Mesothelial cell of epicardium (in vitro differentiated cells): ENCODE measurements at places on chromosomes 1 and 21.

GRCh38 chr1:112707221-112708001 lies 484 bp upstream of the RHOC start:
- DNase-seq, result peak; percentile 84

GRCh38 chr21:20443558-20444155 lies 554.6 kb upstream of the NCAM2 start:
- no peak for DNase-seq

GRCh38 chr1:232183266-232183800 lies 446.6 kb downstream of the SIPA1L2 start:
- no peak for DNase-seq

- peak; percentile 45 for DNase-seq
Measured at GRCh38 chr1:28592321-28593071, 431 bp downstream of the RAB42 start.

GRCh38 chr1:65911679-65912078 lies 119.0 kb downstream of the PDE4B start:
- no peak for DNase-seq

GRCh38 chr1:76170513-76170912 lies 96.0 kb downstream of the ST6GALNAC3 start:
- no peak for DNase-seq

- DNase-seq, result no peak
Measured at GRCh38 chr1:79188337-79188736, 181.8 kb upstream of the ADGRL4 start.

GRCh38 chr1:238331557-238331956 lies 440.8 kb upstream of the ZP4 start:
- DNase-seq, result no peak

- no peak for DNase-seq
Measured at GRCh38 chr1:204400882-204401510, 10.6 kb downstream of the PPP1R15B start.

DNA sequence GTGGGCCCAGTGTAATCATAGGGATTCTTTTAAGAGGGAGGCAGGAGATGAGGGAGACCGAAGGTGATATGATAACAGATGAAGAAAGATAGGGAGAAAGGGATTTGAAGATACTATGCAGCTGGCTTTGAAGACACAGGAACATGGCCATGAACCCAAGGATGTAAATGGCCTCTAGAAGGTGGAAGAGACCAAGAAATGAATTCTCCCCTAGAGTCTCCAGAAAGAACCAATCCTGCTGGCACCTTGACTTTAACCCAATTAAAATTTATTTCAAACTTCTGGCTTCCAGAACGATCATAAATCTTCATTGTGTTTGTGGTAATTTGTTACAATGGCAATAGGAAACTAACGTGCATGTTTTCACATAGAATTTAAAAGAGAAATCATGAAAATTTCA lies 95.0 kb upstream of the GORAB start:
- no peak for DNase-seq

- no peak for DNase-seq
Measured at GRCh38 chr1:197394831-197395608, 127.0 kb downstream of the CRB1 start.

- DNase-seq, result no peak
Measured at GRCh38 chr1:995665-996633, 3.9 kb downstream of the HES4 start.

DNA sequence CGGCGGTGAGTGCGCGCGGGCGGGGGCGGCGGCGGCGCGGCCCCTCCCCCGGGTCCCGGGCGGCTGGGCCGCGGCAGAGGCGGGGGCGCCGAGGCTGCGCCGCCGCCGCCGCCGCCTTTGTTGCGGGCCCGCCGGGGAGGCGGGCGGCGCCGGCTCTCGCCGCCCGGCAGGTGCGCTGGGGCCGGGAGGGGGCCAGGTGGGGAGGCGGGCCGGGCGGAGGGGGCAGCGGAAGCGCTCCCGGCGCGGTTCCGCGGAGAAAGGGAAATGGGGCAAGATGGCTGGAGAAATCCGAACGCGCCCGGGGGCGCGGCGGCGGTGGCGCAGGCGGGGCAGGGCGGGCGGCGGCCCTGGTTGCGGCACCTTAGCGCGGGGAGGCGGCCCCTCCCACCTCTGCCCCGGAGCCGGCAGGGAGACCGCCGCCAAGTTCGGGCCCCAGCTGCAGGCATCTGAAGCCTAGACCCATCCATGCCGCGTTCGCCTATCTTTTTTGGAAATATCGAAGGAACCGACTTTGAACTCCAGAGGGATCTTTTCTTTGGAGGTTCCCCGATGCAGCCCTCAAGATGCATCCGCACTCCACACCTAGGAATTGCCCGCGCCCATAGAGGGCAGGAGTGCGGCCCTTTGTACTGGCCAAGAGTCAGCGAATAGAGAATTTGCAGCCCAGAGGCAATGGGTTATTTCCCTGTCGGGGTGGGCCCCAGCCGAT lies 479 bp downstream of the POGK start:
- peak; percentile 35 for DNase-seq

DNA sequence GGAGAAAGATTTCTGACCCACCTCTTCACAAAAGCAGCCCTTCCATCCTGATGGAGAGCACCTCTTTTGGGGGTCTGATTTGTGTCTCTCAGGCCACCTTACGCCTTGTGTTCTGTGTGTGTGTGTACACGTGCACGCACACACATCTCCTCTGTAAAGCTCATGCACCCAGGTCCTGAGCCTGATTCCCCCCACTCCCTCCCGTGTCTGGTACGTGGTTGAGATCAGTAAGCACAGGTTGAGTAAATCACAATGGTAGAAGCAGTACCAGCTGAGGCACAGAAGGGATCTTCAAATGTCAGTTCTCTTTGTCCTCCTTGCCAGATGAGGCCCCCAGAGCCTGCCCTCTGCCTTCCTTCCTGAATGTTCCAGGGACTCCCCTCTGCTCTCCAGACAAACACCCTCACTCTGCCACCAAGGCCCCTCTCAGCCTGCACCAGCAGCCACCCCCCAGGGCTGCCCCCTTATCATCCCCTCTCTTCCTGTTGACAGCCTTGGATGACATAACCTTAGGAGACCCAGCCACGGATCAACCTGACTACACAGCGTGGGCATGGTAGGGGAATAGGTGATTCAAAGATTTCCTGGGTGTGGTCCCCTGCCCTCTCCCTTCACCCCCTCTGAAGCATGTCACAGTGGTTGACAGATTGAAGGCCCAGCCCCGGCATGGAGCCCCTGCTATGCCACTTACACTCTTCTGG lies 112.8 kb downstream of the HIVEP3 start:
- no peak for DNase-seq

- DNase-seq, result no peak
Measured at GRCh38 chr1:23419180-23419579, 5.4 kb downstream of the TCEA3 start.

DNA sequence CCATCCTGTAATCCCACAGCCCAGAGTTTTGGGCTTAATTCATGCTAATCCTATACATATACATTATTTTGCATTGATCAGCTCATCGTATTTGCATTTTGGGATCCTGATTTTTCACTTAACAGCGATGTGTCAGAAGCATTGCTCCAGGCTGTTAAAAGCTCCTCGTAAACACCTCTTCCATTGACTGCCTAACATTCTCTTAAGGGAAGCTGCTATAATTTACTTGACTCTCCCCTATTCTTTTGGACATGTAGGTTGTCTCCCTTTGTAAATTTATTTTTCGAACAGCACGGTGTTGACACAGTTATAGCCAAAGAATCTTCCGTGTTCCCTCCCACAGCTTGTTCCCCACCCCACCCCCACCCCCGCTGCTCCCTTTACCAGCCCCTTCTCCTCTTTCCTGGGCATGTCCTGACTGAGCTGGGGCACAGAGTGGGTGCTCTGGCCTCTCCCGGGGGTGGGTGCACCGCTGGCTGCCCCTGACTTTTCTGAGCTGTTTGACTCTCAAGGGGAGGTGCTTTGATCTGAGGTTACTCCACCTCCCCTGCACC lies 22.8 kb downstream of the LDLRAP1 start:
- DNase-seq, result no peak

DNA sequence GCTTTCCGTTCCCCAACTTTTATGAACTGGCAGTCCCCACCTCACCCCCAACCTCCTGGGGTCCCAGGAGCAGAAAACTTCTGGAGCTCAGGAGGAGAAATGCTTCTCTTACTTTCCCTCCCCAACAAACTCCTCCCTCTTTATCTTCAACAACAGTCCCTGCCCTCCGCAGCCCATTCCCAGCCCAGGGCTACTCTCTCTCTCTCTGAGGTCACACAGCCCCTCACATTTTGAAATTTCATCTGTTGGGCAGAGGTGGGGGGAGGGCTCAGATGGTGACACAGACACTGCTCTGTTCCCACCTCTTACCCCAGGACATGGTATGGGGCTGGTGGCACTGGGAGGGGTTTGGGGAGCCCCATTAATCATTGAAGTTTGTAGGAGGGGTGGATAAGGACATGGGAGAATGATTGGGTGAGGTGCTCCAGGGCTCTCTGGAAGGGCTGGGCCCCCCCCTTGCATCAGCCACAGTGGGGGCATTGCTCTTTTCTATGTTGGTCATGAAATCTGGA lies 6.0 kb downstream of the PIK3CD start:
- no peak for DNase-seq

- no peak for DNase-seq
Measured at GRCh38 chr1:17544776-17545350, 5.4 kb downstream of the ARHGEF10L start.

GRCh38 chr21:33237486-33237885 lies 7.7 kb downstream of the IFNAR2 start:
- no peak for DNase-seq

- DNase-seq, result no peak
Measured at GRCh38 chr1:61605607-61606321, 119.2 kb downstream of the TM2D1 start.

GRCh38 chr1:36307601-36308330 lies 1.6 kb downstream of the SH3D21 start:
- no peak for DNase-seq

DNA sequence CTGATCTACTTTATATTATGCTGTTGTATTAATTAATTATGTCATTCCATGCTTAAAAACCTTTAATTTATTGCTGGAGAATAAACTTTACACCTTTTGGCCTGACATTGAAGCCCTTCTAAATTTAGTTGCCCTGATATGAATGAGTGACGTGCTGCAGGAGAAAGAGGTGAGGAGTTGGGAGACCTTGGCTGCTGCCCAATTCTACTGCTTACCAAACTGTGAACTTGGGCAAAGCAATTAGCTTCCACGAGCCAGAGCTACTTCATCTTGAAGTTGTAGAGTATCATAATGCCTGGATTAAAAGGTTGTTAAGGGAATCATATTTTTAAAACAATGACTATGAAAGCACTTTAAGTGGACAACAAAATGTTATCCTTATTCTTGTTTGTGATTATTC lies 126.8 kb upstream of the DEPDC1 start:
- no peak for DNase-seq

DNA sequence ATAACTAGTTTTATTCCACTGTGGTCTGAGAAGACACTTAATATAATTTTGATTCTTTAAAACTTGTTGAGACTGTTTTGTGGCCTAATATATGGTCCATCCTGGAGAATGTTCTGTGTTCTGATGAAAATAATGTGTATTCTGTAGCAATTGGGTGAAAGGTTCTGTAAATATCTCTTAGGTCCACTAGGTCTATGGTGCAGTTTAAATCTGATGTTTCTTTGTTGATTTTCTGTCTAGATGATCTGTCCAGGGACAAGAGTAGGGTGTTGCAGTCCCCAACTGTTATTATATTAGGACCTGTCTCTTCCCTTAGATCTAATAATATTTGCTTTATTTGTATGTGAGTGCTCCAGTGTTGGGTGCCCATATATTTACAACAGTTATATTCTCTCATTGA lies 33.9 kb upstream of the PM20D1 start:
- DNase-seq, result no peak

GRCh38 chr1:20716232-20716631 lies 1.6 kb downstream of the KIF17 start:
- DNase-seq, result no peak

- DNase-seq, result no peak
Measured at GRCh38 chr1:203573730-203574129, 52.9 kb upstream of the ATP2B4 start.

DNA sequence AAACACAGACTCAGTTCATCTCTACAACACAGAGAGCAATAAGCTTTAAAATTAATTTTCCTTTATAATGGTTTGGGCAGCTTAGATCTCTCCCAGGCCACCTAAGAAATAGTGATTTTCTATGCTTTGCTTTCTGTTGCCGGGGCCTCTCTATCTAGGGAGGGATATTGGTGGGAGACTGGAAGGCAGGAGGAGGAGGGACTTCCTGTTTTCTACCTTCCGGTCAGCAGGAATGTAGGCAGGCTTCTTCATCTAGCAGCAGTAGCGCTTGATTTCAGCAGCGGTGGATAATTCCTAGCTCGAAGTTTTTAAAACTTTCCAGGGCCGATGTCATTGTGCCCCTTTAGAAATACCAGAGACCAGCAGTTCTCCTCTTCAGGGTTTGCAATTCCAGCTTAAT lies 5.1 kb upstream of the DESI2 start:
- DNase-seq, result no peak

GRCh38 chr1:47519971-47520370 lies 82.1 kb downstream of the FOXD2 start:
- no peak for DNase-seq

- no peak for DNase-seq
Measured at GRCh38 chr21:14844001-14844400, 220.8 kb downstream of the NRIP1 start.

- no peak for DNase-seq
Measured at GRCh38 chr21:38679534-38679933, 126.2 kb upstream of the ETS2 start.

GRCh38 chr1:43994794-43995790 lies 3.7 kb downstream of the CCDC24 start:
- DNase-seq, result no peak

DNA sequence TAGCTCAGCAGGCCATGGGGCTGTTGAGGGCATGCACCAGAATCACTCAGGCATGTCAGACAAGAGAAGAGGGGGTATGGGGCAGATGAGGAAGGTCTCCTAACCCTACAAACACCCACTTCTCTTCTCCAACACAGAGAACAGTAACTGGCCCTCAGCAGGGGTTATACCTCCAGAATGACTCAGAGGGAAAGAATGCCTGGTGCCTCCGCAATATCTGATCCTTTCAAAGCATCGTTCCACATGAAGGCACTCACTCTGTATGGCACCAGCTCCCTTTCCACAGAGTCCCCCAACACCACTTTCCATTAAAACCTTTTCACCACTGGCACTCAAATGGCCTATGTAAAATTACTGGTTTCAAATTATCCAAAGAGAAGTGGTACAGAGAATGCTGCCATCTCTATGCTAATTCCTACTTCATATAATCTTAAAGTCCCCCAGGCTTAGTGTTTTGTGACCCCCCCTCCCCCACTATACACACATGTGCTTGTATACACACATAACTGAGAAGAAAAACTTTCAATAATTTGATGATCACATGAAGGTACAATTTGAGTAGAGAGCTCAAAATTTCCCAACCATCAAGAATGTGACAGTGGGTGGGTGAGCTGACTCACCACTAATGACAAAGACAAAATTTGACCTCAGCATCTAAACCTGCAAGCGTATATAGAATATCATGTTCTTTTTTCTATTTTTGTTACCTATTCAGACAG lies 91.5 kb downstream of the SIPA1L2 start:
- no peak for DNase-seq

- no peak for DNase-seq
Measured at GRCh38 chr1:6747674-6748073, 37.6 kb upstream of the CAMTA1 start.
